ENCODE measurements at places on chromosomes 1 and 21. TPM values are rescaled to one million over a fixed set of nuclear protein-coding genes. Genes with fewer than 3 reads are reported as not detected.

Gene CLCA4
- not detected for polyA plus RNA-seq

DNA sequence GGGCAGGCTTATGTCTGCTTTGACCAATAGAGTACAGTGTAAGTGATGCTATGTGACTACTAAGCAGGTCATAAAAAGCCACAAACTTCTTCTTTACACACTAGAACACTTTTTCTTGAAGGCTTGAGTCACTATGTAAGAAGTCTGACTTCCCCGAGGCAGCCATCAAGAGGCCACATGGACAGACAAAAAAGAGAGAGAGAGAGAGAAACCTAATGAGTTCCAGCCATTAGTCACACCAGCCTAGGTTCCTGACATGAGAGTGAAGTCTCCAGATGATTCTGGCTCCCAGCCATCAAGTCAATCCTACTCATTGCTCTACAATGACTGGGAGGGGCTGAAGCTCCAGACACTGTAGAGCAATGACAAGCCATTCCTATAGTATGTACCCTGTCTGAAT lies 101.4 kb downstream of the LHX9 start:
- no peak for DNase-seq

DNA sequence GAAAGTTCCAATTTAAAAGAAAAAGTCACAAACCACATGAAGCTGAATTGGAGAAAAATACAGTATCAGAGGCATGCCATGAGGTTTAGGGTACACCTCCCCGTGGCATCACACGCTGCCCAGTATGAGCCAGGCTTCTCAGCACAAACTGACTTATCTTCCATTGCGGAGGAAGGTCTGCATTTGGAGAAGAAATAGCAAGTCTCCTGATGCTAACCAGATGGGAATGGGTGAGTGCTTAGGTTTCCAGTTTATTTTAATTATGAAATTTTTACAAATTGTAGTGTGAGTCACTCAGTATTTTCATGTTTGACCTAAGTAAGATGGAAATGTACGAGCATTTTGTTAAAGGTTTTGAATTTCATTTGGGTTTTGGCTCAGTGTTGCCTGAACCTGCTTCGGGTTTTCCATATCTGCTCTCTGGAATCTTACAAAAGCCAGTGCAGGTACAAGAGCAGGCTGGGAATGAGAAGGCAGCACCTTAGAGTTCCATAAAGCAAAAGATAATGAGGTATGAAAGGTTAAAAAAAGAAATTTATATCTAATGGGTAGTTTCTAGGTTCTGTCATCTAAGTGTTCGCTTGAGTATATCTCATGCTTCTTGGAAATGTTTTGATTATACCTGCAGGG lies 213.9 kb downstream of the PATJ start:
- no peak for DNase-seq

DNA sequence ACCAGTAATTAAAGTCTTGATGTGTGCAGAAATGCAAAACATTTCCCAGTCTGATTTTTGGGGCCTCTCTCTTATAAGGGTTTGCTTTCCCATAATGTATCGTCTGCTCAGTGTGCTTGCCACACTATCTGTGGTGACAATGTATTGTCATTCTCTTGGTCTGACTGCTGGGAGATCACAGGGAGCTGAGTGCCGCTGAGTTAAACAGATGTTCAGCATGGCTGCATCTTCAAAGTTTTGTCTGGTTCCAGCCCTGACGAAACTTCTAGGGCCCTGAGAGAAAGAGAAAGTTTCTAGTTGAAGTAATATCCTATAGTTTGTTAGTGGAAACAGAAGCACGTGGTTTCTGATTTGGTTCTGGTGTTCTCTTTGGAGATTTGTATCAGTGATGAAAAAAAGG lies 42.6 kb downstream of the DNM3 start:
- DNase-seq = no peak

Measured in renal pelvis (tissue), 12 donors.